Activated T-cell treated with anti-CD3 and anti-CD28 coated beads for 48 hours (primary cell): ENCODE measurements at places on chromosomes 1 and 21.

DNA sequence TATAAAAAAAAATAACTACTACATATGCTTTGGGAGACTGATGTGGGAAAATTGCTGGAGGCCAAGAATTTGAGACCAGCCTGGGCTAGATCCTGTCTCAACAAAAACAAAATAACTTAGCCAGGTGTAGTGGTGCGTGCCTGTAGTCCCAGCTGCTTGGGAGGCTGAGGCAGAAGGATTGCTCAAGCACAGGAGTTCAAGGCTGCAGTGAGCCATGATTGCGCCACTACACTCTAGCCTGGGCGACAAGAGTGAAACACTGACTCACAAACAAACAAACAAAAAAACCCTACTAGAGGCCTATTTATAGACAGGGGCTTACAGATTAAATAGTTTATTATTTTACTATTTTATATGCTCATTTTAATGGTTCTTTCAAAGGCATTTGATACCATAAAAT is 80.0 kb downstream of the LHX4 start:
- no peak for DNase-seq

- no peak for DNase-seq
Measured at GRCh38 chr1:168688644-168689326, 40.2 kb downstream of the DPT start.

DNA sequence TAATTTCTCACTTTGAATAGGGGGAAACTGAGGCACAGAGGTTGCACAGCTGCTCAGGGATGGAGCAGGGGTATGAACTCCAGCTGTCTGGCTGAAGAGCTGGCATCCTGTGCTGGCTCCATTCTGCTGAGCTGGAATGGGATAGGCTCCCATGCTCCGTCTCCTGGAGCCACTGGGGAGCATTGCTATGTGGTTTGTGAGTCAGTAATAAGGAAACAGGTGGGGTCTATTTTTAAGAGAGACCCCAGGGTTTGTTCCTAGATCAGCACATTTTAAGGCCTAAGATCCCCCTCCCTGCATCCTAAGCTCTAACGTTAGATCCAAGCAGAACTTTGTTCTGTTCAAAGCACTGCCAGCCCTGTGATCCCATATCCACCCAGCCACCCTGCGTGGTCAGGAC is 72.2 kb downstream of the LACTBL1 start:
- DNase-seq: no peak

DNA sequence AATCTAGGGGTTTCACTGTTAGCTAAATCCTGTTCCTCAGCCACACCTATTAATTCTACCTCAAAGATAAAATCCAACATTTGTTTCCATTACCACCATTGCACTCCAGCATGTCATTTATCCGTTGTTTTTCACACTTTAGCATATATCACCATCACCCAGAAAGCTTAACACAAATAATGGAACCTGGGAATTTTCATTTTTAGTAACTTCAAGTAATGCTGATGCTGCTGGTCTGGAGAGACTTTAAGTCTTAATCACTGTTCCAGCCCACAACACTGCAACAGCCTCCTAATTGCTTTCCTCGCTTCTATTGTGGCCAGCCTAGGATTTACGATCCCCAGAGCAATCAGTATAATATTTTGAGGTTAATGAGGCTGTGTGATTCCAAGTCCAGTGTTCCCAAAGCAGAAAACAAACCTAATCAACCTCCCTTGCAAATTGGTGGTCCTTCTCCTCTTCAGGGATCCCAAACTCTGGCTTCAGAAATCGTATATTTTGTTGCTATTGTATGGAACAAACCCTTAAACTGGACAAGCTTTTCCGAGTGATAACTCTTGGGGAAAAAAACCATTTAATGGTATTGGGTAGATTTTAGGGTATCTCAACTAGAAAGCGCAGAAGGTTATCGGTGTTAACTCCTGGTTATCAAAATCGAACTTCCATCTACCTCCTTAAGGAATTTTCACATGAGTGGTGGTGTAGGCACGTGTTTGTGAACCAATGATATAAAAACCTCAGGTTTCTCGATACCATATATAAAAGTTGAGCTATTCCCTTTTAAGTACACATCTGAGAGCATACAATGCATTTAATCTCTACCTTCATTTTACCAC is 50.0 kb upstream of the BOLA1 start:
- DNase-seq: no peak

DNA sequence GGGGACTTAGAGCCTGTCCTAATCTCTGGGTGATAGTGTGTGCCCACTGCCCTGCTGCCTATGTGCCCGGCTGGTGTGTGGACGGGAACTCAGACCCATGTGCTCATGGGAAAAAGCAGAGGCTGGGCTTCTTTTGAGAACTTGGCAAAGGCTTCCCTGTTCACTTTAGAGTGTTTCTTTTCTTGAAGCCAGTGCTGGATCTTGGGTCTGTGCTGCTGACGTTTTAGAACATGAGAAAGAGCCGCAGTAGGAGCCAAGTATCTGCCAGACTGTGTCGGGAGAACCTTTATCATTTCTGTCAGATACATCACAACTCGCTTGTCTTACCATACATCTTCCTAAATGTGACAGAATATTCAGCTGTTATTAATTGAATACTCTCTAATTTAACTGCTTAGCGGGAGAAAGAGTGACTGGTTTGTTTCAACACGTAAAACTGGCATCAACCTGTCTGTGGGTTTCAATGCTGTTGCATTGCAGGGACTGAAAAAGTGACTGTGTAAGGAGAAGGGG is 195.2 kb downstream of the PBX1 start:
- no peak for DNase-seq

- DNase-seq: no peak
Measured at GRCh38 chr1:91020486-91020885, 1.3 kb downstream of the ZNF644 start.

GRCh38 chr1:175124861-175125260 is 57.2 kb downstream of the TNN start:
- no peak for DNase-seq

DNA sequence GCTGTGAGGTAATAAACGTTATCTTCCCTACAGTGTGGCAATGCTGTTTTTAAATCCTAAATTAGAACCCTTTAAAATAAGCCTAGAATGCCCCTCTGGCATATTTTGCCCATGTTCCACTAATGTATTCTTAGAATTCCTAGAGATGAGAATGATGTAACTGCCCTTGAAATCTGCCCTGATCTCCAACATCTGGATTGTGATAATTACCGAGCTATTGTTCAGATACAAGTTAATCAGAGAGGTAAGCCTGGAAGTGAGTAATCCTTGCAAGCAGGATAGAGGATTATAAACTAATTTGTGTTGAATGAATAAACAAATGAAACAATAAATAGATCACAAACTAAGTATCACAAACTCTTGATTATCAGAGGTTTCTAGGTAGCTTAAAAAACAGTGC is 107.8 kb upstream of the DMRTA2 start:
- no peak for DNase-seq

GRCh38 chr1:9875636-9876000 is 34.5 kb downstream of the CTNNBIP1 start:
- DNase-seq: no peak

DNA sequence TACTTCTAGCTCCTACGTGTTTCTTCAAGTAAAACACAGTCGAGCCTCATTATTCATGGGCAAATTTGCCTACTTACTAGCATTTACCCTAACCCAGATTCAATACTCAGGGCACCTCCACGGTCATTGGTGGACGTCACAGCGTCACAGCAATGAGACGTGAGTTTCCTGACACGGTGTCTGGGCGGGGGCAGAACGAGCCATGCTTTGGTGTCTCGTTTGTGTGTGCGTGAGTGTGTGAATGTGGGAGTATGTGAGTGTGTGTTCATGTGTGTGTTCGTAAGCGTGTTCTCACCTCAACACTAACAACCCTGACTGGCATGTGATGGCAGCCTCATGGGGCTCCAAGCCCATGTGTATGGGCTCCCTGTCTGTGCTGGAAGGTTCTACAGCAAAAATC is 17.5 kb upstream of the COL18A1 start:
- DNase-seq: no peak

DNA sequence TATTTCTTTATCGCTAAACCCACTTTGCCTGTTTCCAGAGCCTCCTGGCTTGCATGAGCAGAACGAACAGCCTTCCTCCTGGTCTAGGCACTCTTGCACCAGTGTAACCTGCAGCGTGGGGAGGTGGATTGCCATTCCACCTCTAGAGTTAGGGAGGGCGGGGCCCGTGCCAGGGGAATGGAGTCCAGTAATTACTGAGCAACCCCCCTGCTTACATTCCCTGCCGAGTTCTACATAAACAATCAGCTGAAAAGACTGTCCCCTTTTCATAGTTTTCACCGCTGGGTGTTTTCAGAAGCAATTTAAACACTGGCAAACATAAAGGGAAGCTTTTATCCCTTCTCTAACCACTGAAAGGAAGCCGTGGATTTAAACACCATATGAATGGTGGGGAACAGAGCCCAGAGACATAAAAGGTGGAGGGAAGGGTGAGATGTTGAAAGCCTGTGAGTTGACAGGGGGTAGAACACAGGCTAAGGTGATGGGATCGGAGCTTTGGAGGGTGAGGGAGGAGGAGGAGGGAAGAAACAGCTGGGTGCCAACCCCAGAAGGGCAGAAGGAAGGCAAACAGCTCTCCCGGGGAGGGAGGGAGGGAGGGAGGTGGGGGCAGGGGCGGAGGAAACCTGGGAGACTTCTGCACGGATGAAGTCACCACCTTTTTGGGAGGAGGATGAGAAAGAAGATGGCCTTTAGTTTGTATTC is 68.0 kb upstream of the WDR26 start:
- no peak for DNase-seq

DNA sequence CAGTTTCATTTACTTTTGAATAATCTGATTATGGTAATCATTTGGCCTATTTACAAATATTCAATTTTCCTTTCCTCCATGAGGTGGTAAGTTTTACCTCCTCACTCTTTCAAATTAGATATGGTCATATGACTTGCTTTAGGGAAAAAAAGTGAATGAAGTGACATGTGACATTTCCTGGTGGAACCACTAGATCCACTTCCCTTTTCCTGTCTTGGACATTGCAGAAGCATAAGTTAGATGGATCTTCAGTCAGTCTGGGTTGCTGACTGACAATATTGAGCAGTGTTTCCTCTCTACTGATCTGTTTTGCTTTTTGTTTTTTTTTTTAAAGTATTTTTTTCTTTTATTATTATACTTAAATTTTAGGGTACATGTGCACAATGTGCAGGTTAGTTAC is 481.1 kb upstream of the PTBP2 start:
- no peak for DNase-seq

DNA sequence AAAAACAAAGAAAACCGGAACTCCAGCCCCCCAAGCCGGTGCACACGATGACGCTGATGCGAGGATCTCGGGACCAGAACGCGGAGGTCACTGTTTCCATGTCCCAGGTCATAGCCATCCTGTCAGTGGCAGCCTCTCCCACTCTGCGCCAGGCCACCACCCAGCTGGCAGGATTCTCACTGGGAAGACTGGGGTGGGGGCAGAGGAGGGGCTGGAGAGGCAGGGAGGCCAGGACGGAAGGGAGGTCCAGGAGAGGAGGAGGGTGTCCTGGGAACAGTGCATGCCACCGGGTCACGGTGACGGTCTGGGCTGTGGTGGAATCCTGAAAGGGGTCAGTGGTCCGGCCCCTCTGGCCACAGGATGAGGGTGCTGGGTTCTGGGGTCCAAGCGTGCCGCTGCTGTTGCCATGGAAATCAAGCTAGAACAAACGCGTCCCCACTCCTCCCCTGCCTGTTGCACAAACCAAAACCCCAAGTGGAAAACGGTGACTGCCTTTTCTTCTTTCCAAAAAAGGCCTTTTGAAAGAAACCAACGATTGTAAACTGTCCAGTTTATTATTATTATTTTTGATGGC is 26.1 kb downstream of the MRPL37 start:
- no peak for DNase-seq

DNA sequence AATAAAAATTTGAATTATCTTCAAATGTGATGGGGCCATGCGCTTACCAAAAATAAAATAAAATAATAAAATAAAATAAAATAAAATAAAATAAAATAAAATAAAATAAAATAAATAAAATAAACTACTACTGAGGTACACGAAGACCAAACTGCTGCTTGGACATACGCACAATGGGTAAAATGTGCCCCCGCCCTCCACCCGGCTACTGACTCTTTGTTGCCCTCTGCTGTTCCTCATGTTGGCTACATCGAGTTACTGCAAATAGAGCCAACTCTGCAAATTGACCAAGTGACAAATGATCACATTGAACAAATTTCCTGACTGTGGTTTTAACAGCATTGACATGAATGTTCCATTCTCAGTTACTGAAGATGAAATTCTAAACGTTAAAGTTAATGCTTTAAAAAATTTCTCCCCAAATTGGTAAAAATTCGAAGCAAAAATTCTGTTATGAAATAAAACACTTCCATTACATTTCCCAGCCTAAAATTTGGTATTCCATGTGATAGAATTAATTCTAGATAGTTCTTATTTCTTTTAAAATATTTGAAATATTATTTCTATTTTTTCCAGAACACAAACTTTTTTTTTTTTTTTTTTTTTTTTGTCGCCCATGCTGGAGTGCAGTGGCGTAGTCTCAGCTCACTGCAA is 18.8 kb upstream of the MAP1LC3C start:
- DNase-seq: peak; percentile 16

- no peak for DNase-seq
Measured at GRCh38 chr1:207316141-207316540, 5.3 kb upstream of the CD55 start.

DNA sequence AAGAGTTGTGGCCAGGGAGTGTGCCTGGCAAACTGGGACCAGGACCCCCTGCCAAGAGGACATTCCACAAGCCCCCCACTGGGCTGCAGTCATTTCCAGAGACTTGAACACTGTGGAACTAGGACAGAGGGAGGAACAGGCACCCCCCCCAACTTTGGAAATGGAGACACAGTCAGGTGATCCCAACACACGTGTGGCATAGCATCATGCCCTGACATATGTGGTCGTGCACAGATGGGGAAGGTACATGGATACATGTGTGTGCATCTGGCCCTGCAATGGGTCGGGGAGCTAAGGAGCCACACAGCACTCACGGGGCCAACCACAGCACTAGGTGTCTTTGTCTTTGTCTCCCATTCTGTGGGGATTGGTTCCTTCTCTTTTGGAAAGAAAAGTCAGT is 6.6 kb upstream of the TFF3 start:
- no peak for DNase-seq

DNA sequence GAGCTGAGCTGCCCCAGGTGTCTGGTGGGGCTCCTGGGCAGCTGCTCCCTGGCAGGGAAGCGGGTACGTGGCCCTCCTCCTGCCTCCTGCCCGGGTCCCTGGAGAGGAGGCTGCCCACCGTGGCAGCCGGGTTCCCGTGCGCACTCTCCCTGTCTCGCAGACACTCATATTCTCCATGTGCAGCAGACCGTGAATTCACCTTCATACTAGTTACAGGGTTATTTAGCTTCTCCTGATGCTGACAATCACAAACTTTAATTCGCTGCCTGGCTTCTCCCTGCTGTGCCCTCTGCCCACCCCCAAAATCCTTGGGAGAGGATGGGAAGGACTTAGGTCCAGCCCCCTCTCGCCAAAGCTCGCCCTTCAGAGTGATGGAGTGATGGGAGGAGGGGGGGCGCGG is 95.3 kb downstream of the CASZ1 start:
- no peak for DNase-seq
